ENCODE measurements at places on chromosomes 5 and 9. TPM values are rescaled to one million over a fixed set of nuclear protein-coding genes. Genes with fewer than 3 reads are reported as not detected.

Gene SPAAR
- not detected for polyA plus RNA-seq

DNA sequence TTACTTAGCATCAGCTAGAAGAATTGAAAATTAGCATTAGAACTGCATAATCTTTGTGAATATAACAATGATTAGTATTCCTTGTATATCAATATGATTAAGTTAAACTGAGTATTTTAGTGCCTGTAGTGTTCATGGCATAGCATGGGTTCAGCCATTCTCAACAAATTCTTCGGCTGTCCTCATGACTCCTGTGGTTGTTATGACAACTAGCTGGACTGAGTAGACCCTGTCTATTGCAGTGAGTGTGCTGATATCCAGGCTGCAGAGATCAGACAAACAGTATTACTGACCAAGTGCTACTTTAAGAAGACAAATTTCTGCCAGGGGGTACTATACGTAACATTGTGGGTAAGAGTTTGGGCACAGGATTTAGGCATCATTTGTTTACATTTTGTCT is 125.9 kb downstream of the NUDT12 start:
- no peak for DNase-seq

Gene SPATA9
- polyA plus RNA-seq = not detected

DNA sequence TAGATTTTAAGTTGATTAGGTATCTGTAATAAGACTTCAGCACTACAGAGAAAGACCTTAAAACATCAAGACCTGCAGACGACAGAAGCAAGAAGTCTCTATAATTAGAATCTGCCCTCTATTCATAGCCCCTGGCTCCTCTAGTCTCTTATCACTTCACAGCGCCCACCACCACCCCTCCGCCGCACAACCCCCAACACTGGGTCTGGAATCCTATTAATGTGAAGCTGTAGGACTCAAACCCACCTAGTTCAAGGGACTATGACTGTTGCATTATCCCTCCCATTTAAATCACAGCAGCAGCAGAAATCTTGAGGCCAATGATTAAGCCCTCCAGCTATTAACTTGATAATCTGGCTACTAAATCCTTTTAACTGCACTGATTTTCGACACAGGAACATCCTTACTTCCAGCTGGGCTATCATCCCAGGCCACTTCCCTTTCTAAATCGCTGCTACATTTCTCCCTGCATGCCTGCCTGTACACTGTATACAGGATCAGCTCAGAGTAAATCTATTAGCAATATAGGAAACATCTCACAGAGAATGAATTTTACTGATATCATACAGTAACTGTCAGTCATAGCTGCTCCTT is 159.5 kb upstream of the GRAMD2B start:
- no peak for DNase-seq

GRCh38 chr9:137459152-137459600 is at the start of gene NSMF:
NSMF (minus strand) TSS chr9:137459334; CDS start chr9:137459102, 232 bp downstream.
- peak; percentile 94 for DNase-seq

DNA sequence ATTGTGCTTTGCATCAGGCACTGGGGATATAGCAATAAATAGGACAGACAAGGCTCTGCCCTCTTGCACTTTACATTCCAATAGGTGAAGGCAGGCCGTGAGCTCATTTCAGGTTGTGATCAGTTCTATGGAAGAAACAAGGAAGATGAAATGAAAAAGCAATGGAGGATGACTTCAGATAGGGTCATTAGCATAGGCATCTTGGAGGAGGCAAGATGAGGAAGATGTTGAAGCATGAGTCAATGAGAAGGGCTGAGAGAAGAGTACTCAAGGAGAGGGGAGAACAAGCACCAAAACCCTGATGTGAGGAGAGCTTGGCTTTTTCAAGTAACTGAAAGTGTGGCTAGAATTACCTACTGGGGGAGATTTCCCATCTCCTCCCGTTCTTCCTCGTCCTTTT is 5.0 kb upstream of the SPARC start:
- no peak for DNase-seq

Data from CD8-positive, alpha-beta memory T cell (primary cell).